ENCODE measurements at places on chromosomes 13 and 19.
A peak's percentile ranks its signal among the peaks of the same experiment; 100 is the strongest.

DNA sequence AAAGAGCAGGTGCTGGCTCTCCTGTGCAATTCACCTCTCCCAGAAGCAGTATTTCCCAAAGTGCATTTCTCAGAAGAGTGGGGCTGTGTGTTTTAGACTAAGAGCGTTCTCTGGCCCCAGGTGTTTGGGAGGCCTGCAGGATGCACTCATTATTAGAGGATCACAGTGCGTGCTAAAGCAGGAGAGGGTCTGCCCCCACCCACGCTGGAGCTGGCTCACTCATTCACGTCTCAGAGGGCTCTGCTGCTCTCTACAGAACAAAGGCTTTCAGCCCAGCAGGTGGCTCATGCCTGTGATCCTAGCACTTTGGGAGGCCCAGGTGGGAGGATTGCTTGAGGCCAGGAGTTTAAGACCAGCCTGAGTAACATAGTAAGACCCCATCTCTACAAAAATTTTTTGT lies 756.7 kb downstream of the UQCRFS1 start:
- no peak for DNase-seq

DNA sequence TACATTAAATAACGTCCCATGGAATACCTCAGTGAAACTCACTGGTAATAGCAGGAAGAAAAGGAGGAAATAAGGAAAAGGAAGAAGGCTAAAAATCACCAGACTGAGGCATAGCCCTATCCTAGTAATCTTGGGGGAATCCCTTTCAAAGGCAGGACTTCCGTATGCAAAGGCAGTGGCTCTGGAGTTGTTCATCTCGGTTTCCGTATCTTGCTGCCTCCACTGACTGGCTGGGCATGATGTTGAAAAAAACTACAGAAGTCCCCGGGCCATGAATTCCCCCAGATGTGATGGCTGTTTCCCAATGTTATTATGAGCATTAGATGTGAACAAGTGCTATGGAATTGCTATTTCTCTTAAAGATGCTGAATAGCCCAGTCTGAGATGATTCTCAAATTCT lies 5.5 kb downstream of the FPR2 start:
- DNase-seq, result no peak

GRCh38 chr19:10362259-10362658 lies 18.1 kb downstream of the TYK2 start:
- no peak for DNase-seq

DNA sequence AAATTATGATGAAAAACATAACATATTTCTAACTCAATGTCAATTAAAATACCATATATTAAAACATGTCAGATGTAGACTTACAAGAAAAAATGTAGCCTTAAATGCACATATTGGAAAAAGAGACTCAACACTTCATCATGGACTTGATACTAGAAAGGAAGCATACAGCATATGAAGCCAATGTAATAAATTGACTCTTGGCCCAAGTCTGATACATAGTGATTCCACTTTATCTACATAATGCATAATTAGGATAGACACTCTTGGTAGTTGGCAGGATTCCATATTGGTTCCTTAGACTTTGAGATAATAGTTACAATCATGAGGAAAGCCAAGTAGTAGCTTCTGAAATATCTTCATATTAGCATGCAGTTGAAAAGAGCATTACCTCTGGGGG lies 1067.0 kb downstream of the PCDH17 start:
- no peak for DNase-seq

- DNase-seq, result peak; percentile 30
Measured at GRCh38 chr13:69935043-69935442, 172.6 kb upstream of the ATXN8OS start.

DNA sequence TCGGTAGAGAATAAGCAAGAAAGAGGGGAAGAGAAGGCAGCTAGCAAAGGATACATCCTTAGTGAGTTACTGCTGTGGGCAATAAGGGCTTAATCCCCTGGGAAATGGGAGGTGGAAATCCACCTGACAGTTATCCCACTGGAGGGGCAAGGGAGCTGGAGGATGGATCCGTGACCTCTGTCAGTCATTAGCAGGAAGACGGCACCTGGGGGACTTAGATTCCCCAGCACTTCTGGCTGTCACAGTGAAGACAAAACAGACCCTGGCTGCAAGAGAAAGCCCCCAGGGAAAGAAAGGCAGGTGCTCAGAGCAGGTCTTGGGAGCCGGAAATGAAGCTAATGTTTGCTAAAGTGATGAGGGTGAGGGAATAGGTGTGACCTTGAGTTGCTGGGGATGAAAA lies 70.4 kb upstream of the MRI1 start:
- no peak for DNase-seq
